ENCODE measurements at places on chromosomes 6 and 20.

DNA sequence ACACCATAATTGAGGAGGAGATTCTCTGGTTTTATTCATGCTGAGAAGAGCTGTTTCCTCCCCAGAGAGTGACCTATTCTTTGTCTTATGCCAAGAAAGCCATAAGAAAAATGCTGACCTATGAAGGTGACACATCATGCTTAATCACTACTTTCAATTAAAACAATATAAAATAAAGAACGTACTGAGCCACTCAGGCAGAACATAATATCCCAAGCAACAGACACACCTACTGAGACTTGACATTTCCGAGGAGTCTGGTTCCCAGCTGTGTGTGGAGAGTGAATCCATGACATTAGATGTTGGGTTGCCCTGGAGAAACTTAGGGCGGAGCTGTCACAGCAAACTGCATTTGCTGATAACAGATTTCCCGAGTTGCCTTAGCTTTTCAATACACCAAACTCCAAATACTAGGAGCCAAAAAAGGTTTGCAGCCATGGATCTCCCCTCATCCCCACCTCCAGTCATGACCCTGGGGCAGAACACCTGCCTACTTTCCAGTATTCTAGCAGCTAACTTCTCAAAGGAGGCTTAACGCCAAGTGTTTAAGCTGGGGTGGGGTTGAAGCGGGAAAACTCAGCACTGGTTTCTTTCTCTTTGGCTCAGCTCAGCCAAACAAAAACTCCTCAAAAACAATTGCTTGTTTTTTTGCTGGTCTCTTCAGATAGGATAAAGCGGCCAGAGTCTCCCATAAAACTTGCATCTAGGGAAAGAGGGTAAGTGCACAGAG, 92.2 kb downstream of the BACH2 start:
- no peak for DNase-seq

DNA sequence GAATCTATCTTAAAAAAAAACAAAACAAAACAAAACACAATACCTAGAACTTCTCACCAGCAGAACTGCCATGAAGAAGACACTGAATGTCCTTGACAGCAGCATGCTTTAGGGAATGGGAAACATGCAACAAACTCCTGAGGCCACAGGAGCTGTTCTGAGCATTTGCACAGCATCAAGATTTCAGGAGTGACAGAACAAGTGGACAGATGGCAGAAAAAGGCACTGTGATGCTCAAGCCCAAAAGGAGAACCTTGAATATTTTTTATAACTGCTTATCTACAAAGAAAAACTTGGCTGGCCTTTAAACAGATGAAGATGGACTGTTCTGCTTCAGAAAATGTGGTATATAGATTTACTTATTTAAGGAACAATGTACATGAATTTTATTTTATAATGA, 158.9 kb downstream of the RALGAPA2 start:
- DNase-seq: no peak

DNA sequence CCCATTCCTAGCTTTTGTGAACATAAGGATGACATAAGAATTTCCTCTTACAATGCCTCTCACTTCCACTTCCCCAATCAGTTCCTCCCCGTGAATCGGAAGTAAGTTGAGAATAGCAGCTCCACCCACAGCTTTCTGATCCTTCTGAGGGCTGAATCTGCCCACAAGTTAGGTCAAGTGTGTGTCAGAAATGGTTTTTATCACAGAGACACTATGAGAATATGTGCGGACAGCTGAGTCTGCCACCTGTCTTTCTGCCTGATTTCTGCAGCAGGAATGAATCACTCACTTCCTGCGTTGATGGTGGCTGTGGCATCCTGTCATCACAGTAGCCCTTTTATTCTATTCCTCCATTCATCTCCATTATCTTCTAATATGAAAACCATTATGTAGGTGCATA, 70.2 kb downstream of the RIN2 start:
- no peak for DNase-seq

DNA sequence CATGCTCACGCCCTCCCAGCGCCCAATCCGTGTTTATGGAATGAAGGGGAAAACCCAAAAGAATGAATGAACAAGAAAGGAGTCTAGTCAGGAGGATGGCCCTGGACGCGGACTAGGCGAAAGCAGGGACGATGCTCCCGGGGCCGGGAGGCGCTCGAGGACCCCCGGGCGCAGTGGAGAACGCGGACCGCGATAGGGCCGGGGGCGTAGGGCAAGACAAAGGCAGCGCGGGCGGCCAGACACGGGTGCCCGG, 758 bp downstream of the GCLC start:
- no peak for DNase-seq

GRCh38 chr20:22370137-22370536, 214.2 kb downstream of the FOXA2 start:
- DNase-seq: no peak

DNA sequence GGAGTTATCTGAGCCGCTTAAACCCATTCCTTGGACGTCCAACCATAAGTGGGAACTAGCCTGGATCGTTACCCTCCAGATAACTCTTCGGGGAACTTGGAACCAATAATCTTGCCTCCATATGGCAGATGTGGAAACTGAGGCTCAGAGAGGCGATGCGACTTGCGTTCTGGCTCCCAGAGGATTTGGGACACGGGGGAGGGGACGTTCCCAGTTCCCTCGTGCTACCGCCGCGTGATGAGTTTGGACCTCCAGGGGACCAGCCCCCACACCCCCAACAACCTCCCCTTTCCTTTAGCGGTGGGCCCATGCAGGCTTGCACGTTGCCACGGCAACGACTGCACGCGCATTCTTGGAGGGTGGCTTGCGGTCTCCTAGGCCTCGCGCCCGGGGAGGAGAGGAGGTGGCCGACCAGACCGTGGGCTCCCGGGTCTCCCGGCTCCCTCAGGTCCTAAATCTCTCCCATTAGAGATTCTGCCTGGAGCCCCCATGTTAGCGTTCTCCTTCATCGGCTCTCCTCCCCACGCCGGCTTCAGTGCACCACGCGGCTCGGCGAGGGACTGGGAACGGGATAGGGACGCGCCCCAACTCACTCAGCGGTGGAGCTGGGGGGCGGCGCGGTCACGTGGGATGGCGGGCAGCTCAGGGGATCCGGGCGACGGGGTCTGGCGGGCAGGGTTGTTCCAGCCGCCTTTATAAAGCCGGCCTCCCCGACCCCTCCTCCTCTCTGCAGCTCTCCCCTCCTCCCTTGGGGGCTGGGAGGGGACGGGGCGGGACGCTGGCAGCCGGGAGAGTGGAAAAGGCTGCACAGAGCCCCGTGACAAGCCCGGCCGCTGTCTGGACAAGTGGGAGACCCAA, at the start of gene PLTP:
Gene PLTP, minus strand, starts transcription at position 670 of the 858 bp plus-strand sequence. CDS start 703 bp downstream, outside the sequence.
- no peak for DNase-seq

- DNase-seq: no peak
Measured at GRCh38 chr6:55290736-55291135, 36.5 kb upstream of the GFRAL start.

- DNase-seq: no peak
Measured at GRCh38 chr6:2179241-2179640, 66.2 kb downstream of the GMDS start.

GRCh38 chr6:17940151-17940792, 47.2 kb downstream of the KIF13A start:
- no peak for DNase-seq

GRCh38 chr6:55957961-55958422, 82.6 kb upstream of the BMP5 start:
- no peak for DNase-seq

GRCh38 chr6:99305021-99305554, 44.4 kb downstream of the FAXC start:
- no peak for DNase-seq

GRCh38 chr20:58308290-58308679, 1.2 kb upstream of the RAB22A start:
- DNase-seq: no peak

GRCh38 chr6:4587171-4587570, 189.0 kb upstream of the CDYL start:
- no peak for DNase-seq
